ENCODE measurements at places on chromosomes 5 and 9.

DNA sequence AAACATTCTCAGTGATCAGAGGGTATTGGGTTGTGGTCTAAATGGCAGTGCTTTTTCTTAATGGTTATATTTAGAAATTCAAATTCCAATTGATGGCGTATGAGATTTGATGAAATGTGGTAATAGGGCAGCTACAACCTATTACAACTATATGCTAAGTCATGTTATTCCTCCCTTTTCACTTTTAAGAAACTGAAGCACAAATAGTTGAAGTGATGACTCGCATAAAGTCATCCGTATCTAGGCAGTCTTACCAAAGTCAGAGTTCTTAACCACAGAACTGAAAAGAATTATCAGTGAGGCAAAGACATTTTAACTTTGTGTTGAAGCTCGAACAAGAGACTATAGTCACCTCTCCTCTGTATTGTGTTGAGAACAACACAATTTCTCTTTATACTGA, 28.2 kb downstream of the C9orf152 start:
- no peak for DNase-seq

DNA sequence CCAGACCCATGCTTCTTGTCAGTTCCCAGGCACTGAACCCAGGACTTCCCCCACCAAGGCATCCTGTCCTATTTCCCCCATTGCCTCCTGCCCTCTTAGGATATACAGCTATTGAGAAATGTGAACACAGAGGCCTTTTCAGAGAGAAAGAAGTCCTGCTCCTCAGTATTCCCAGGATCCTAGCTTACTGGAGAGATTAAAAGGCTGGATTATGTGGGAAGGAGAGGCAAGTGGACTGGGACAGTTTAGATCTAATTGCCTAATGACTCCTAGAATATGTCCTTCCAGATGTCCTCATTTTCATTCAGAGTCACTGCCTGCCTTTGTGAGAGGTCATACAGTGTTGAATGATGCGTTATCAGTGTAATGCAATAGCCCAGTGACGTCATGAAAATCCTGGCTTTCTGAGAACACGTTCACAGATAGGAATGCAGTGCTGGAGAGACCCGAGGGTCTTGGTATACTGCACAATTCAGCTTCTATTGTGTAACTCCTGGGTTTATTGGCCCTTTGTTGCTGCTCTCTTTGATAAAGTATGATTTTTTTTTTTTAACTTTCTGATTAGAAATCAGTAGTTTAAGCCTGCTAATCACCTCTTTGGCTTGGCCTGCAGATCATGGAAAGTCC, 26.2 kb downstream of the WWC1 start:
- DNase-seq, result no peak

DNA sequence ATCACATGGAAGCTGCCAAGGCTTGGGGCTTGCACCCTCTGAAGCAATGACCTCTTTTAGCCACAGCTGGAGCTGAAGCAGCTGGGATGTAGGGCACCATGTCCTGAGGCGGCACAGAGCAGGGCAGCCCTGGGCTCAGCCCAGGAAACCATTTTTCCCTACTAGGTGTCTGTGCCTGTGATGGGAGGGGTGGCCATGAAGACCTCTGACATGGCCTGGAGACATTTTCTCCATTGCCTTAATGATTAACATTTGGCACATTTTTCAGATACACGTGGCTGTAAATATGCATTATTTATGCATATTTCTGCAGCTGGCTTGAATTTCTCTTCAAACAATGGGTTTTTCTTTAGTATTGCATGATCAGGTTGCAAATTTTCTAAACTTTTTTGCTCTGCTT, 81.7 kb downstream of the OSMR start:
- no peak for DNase-seq

DNA sequence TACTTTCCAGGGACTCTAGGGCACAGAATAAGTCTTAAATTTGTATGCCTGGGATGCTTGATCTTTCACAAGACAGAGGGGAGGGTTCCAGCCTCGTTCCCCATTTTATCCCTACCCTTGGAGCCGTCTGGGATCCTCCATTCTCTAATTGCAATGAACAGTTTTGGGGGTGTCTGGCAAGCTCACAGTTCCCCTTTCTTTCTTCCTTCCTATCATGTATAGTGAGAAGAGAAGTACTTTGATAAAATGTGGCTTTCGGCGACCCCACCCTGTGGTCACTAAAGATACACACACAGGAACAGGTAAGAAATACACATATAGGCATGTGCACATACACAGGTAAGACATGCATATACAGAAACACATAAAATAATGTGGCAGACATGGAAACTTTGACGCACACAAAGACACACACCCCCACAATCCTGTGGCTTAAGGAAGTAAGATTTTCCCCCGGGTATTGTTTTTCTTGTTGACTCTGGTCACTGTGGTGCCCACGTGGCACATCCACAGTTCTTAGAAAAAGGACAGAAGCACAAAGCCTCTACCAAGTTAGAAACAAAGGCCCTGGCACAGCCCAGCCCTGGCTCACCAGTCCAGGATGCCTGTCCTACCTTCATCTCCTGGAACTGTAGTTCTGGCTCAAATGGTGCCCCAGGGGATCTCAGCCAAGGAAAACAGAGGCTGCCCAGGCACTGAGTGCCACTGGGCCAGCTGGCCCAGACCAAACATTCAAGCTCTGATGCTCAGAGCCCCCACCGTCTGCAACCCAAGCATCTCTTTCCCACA, 6.3 kb upstream of the SMU1 start:
- DNase-seq, result no peak

- no peak for DNase-seq
Observed at GRCh38 chr5:78253201-78253600, 41.3 kb downstream of the AP3B1 start.

DNA sequence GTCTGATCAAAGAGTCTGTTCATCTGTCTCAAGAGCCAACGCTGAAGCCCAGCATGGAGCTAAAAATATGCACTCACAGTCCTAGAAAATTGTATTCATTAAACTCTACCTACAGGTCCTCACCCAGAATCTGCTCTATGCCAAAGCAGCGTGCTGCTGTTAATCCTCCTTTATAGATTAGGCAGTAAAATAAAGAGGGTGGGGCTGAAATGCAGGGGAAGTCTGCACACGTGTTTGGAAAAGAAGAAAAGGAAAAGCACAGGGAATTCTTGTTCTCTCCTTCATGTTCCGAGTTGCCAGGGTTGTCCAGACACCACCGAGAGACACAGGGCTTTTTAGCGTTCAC, 121.4 kb upstream of the TMEM161B start:
- no peak for DNase-seq

GRCh38 chr5:31096238-31096865, 97.1 kb upstream of the CDH6 start:
- no peak for DNase-seq

DNA sequence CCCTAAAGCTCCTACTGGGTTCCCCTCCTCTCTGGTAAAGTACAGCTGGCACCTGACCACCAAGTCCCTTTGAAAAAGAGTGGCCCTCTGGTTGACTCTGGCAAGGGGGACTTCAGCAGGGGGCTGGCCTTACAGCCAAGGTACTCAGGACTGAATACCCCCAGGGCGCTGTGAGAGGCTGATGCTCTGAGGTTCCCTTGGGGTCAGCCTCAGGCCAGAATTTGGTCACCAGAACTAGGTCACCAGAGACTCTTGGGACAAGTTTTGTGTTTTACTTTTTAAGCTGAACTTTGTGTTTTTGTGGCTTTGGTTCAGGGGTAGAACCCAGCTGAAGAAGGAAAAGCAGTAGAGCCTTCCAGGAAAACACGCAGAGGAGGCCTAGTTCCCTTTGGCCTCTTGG, 23.3 kb upstream of the SMU1 start:
- no peak for DNase-seq

DNA sequence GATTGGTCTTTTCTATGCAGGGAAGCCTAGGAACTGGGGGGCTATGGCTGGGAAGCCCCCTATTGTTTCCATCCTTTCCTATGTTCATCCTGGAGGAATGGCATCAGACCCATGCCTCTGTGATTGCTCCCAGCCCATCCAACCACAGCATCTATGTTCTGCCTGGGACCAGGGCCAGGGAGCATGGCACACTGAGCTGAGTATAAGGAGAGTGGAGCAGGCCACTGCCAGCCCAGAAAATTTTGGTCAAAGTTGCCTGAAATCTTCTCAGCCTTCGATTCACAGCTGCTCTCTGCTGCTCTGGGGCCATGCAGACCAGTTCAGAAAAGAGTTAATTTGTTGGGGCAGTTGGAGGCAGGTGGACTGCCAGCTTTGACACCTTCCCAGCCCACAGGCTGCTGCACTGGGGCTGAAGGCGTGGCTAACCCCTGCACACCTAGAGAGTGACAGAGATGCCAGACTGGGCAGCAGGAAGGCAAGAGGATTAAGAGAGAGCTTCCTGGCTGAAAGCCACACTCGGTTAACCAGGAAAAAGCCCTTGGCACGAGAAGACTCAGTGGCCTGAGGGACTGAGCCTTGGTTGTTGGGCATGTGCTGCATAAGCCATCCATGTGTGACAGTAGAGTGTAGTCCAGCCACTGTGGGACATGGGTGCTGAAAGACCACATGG, 12.1 kb downstream of the TGFBI start:
- no peak for DNase-seq

- no peak for DNase-seq
Observed at GRCh38 chr9:33263131-33264002, 1.1 kb downstream of the BAG1 start.

DNA sequence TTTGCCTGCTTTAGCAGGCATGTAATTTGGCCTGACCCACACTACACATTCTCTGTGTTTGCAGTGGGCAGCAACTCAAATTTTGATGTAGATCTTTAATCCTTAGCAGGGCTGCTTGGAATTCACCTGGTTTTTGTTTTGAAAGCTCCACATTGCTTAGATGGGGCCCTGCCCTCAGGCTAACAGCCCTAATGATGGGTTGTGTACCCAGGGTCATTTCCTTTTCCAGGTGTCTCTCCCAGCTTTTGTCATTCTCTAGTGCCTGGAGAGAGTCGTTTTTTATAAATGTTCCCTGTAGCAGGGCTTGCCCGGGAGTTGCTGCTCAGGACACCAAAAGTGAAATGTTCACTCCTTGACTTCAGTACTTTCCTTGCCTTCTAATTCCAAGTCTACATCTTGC, 126.3 kb downstream of the TRIO start:
- no peak for DNase-seq

Measured in CD4-positive, alpha-beta T cell treated with Interferon alpha-2 for 1 hour (primary cell).